Breast epithelium (tissue), 4 donors: ENCODE measurements at places on chromosomes 3 and 15. TPM values are rescaled to one million over a fixed set of nuclear protein-coding genes. Genes with fewer than 3 reads are reported as not detected.

DNA sequence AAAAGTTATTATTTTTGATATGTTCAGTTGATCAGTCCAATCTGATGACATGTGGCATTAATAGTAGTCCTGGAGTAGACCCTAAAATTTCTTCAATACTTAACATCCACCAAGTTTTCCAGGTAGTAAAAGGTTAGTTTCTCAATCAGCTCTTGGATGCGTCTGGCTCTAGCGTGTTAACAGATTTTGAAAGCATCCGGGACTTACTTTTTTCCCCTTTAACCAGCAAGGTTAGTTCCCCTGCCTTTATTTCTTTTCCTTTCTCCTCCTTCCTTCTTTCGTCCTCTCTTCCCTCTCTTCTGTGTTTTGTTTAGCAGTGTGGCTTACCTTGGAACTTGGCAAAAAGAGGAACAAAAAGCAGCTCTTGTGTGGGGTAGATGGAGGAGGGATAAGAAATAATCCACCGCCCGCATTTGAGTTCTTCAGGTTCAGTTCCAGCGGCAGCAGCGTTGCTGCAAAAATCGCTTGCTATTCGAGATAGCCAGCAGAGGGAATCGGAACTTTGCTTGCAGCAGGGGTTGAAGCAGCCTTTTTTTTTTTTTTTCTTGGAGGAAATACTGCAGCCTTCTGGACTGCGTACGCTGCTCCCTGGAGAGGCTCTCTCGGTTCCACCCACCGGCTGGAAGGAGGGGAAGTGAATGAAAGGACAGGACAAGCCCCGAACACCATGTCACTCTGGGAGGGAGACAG lies at the start of gene RBMS3:
TSS of gene RBMS3 (plus strand) at position 668 of the 690 bp plus-strand sequence.
- H3K4me3 ChIP-seq: peak within 1 kb of the TSS; percentile 61
- DNase-seq: peak; percentile 86

The TM4SF18 gene
- 7.2 TPM for total RNA-seq

- H3K36me3 ChIP-seq: no peaks in the 10 kb centered on the region
- H3K27me3 ChIP-seq: no peaks in the 10 kb centered on the region
- no peak for DNase-seq
- H3K27ac ChIP-seq: peak overlapping the region; percentile 64
These were observed 59.5 kb upstream of the RYK start for GRCh38 chr3:134309987-134310700.

The NOP10 gene
- 130 TPM for total RNA-seq

GRCh38 chr3:18424729-18425640 lies at the start of gene SATB1:
Gene SATB1, minus strand, starts transcription at chr3:18425339. Its CDS starts 4,372 bp downstream, at chr3:18420967.
- no peaks in the 10 kb centered on the region for H3K27me3 ChIP-seq
- H3K4me3 ChIP-seq: peak within 1 kb of the TSS; percentile 78
- no peaks in the 10 kb centered on the region for H3K36me3 ChIP-seq
- DNase-seq: peak; percentile 47

The CACNA2D3 gene
- total RNA-seq: 3.4 TPM

DNA sequence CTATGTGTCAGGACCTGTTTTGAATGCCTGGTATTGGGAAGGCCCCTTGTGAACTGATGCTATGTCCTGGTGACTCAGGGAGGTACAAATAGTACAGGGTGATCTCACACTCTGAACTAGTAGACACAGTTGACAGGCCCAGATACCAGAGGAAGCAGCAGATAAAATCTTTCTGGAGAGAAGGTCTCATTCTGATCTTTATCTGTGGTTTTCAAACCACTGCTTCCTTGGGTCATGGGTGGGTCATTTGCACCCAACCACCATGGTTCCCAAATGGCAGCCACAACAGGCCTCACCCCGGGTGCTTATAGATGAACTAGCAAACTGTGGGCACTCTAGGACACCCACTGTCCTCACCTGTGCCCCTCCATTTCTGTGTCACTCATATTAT lies 43.4 kb downstream of the PXYLP1 start:
- H3K27ac ChIP-seq: no peak overlapping the region
- DNase-seq: no peak
- no peaks in the 10 kb centered on the region for H3K36me3 ChIP-seq
- H3K4me3 ChIP-seq: no peak overlapping the region
- H3K4me1 ChIP-seq: peaks cover 6% of the 10 kb centered on the region
- H3K27me3 ChIP-seq: no peaks in the 10 kb centered on the region
